H1 (cell line): ENCODE measurements at places on chromosomes 5 and 9.

GRCh38 chr9:104575456-104575855 is 6.5 kb downstream of the OR13C8 start:
- H3K27me3 ChIP-seq, result no peaks in the 10 kb centered on the region
- no peaks in the 10 kb centered on the region for H3K4me1 ChIP-seq
- no peak overlapping the region for H3K4me3 ChIP-seq
- no peaks in the 10 kb centered on the region for H3K36me3 ChIP-seq
- DNase-seq, result no peak

- no peak overlapping the region for H3K27ac ChIP-seq
- no peak for DNase-seq
- no peak overlapping the region for H3K4me3 ChIP-seq
- H3K4me1 ChIP-seq, result no peaks in the 10 kb centered on the region
- no peaks in the 10 kb centered on the region for H3K36me3 ChIP-seq
- no peaks in the 10 kb centered on the region for H3K27me3 ChIP-seq
These were observed 252.1 kb downstream of the SEC61B start for GRCh38 chr9:99474186-99474585.

GRCh38 chr5:135951257-135951656 is 3.5 kb downstream of the LECT2 start:
- no peak overlapping the region for H3K27ac ChIP-seq
- no peaks in the 10 kb centered on the region for H3K4me1 ChIP-seq
- no peak overlapping the region for H3K4me3 ChIP-seq
- no peaks in the 10 kb centered on the region for H3K36me3 ChIP-seq
- no peak for DNase-seq
- H3K27me3 ChIP-seq, result no peaks in the 10 kb centered on the region

DNA sequence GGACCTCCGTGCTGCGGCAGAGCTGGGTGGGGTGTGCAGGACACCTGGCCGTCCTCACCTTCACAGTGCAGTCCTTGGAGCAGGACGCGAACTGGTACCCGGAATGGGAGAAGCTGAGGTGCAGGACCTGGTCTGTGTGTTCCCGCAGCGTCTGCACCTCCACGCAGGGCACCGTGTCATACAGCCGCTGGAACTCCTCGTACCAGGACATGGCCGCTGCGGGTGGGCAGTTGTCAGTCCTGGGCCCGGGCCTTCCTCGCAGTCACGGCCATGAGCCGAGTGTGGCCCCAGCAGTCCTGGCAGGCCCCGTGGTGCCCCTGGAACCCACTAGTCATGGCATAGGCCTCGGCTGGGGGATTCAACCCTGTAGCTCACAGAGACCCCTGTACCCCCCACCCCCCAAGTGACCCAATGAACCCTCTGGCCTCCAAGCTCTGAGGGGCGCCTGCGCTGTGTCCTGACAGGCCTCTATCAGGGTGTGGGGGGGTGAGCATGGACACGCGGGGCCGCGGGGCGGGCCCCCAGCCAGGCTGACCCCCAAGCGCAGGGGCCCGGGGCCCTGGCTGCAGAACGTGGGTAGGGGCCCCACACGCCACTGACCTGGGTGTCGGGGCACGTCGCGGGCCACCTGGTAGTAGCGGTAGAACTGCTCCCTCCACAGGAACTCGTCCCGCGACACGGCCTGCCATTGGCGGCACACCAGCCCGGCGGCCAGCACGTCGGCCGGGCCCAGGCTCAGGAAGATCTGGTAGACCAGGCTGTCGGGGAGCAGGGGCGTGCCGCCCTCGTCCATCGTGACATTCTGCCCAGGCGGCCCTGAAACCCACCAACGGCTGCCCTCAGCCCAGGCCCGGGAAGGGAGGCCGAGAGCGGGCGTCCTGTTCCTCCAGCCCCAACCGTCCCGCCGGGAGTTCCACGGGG is 987 bp downstream of the FBXW5 start:
- no peak overlapping the region for H3K27ac ChIP-seq
- peaks cover 12% of the 10 kb centered on the region; the same call in 1 of the 2 replicates for H3K36me3 ChIP-seq
- H3K27me3 ChIP-seq, result no peaks in the 10 kb centered on the region
- peak overlapping the region; percentile 74 for H3K4me3 ChIP-seq
- DNase-seq, result no peak

DNA sequence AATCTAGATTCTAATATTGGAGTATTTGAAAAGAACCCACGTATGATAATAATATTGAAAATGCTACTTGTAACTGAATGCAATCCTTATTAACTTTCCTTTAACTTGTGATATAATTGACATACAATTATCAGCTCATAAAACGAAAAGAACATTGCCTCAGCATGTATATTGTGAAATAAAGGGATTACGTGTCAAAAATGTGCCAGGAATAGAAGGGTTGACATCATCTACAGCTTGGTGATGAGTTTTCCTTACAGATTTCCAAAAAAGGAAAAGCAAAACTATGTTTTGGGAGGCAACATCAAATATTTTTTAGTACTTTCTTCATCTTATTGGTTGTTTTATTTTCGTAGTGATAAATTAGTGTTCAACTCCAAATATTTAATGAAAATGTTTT is 266.0 kb upstream of the PTGER4 start:
- no peak overlapping the region for H3K27ac ChIP-seq
- H3K4me3 ChIP-seq, result no peak overlapping the region
- no peaks in the 10 kb centered on the region for H3K4me1 ChIP-seq
- H3K36me3 ChIP-seq, result no peaks in the 10 kb centered on the region

DNA sequence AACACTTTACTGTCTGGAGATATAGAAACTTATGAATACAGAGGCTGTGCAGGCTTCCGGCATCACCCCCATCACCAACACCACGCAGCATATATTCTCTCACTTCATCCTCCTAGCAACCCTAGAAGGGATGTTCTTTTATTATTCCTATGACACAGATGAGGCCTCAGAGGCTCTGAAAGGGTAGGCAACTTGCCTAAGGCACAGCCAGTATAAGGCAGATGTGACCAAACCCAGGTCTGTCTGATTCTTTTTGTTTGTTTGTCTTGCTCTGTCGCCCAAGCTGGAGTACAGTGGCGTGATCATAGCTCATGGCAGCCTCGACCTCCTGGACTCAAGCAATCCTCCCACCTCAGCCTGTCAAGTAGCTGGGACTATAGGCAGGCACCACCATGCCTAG is 22.8 kb upstream of the CORO2A start:
- H3K4me1 ChIP-seq, result peaks cover 12% of the 10 kb centered on the region
- no peak overlapping the region for H3K27ac ChIP-seq
- DNase-seq, result no peak
- H3K27me3 ChIP-seq, result no peaks in the 10 kb centered on the region
- no peak overlapping the region for H3K4me3 ChIP-seq
